ENCODE measurements at places on chromosomes 16 and 17. TPM values are rescaled to one million over a fixed set of nuclear protein-coding genes. Genes with fewer than 3 reads are reported as not detected.

DNA sequence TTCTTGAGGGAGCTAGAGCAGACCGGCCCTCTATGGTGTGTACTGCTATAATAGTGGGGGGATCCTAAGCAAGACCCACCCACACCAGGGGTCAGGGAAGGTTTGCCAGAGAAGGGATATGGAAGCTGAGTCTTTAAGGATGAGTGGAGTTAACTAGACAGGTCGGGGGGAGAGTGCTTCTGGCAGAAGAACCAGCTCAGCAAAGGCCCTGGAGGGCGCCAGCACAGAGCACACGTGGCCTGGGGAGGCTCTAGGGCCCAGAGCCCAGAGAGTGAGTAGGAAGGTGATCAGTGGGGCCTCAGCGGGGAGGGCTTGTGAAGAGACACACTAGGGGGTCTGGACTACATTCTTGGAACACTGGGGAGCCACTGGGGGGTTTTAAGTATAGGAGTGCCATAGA lies 21.1 kb downstream of the NGFR start:
- no peaks in the 10 kb centered on the region for H3K27me3 ChIP-seq
- no peaks in the 10 kb centered on the region for H3K36me3 ChIP-seq
- H3K4me1 ChIP-seq, result peaks cover 30% of the 10 kb centered on the region
- no peak for DNase-seq
- peak overlapping the region; percentile 89 for H3K27ac ChIP-seq

DNA sequence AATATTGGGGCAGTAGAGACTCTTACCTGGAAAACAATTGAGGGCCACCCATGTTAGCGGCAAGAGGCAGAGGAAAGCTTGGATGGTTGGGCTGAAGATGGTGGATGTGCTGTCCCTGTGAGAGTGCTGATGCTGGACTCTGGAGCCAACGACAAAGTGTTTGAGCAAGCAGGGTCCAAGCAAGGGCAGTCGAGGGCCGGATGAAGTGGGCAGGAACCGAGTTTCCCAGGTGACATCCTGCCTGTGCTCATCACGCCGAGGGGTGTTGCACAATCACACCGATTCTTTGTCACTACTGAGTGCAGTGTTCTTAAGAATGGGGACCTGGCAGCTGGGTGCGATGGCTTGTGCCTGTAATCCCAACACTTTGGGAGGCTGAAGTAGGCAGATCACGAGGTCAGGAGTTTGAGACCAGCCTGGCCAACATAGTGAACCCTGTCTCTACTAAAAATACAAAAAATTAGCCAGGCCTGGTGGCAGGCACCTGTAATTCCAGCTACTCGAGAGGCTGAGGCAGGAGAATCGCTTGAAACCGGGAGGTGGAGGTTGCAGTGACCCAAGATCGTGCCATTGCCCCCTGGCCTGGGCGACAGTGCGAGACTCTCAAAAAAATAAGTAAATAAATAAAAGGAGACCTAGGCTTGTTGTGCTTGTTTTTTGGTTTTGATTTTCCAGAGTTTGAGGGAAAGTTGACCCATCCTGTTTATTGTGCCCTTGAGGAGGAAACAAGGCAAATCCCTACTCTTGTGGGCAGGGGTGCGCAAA lies 6.1 kb downstream of the PYCARD start:
- no peak overlapping the region for H3K27ac ChIP-seq
- peaks cover 40% of the 10 kb centered on the region for H3K36me3 ChIP-seq
- peaks cover 7% of the 10 kb centered on the region for H3K4me1 ChIP-seq
- no peak overlapping the region for H3K4me3 ChIP-seq
- no peak for DNase-seq
- H3K27me3 ChIP-seq, result no peaks in the 10 kb centered on the region

- H3K4me1 ChIP-seq, result peaks cover 16% of the 10 kb centered on the region
- no peaks in the 10 kb centered on the region for H3K27me3 ChIP-seq
- no peak for DNase-seq
- no peak overlapping the region for H3K27ac ChIP-seq
- no peaks in the 10 kb centered on the region for H3K36me3 ChIP-seq
- H3K4me3 ChIP-seq, result no peak overlapping the region
These were observed 197.8 kb upstream of the CHMP6 start for GRCh38 chr17:80793851-80794267.

- H3K4me1 ChIP-seq, result peaks cover 22% of the 10 kb centered on the region
- DNase-seq, result no peak
- H3K27me3 ChIP-seq, result no peaks in the 10 kb centered on the region
These were observed 2.5 kb downstream of the LGALS9 start for GRCh38 chr17:27633312-27634025.

DNA sequence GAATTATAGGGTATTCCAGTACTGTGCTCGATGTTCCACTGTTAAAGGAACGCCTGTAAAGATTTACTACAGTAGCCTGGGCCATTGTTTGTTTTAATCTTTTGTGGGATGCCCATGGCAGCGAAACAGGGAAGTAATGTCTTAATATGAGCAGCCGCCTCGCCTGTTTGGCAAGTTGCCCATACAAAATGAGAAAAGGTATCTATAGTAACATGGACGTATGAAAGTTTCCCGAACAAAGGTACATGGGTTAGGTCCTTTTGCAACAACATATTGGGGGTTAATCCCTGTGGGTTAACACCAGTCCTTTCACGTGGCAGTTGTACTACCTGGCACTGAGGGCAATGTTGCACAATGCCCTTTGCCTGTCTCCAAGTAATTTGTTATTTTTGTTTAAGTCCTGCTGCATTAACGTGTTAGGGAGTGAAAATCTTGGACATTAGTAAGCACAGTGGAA lies 21.1 kb upstream of the TMC5 start:
- no peak overlapping the region for H3K27ac ChIP-seq
- no peak overlapping the region for H3K4me3 ChIP-seq
- no peaks in the 10 kb centered on the region for H3K36me3 ChIP-seq
- DNase-seq, result no peak

GRCh38 chr16:57803134-57803990 lies 1.1 kb upstream of the KIFC3 start:
- H3K27me3 ChIP-seq, result no peaks in the 10 kb centered on the region
- H3K36me3 ChIP-seq, result no peaks in the 10 kb centered on the region
- peaks cover 54% of the 10 kb centered on the region for H3K4me1 ChIP-seq
- no peak overlapping the region for H3K4me3 ChIP-seq

- no peaks in the 10 kb centered on the region for H3K36me3 ChIP-seq
- H3K27ac ChIP-seq, result no peak overlapping the region
- no peaks in the 10 kb centered on the region for H3K4me1 ChIP-seq
- H3K4me3 ChIP-seq, result no peak overlapping the region
These were observed 2336.1 kb downstream of the TP53TG3F start for GRCh38 chr16:35795361-35796029.

DNA sequence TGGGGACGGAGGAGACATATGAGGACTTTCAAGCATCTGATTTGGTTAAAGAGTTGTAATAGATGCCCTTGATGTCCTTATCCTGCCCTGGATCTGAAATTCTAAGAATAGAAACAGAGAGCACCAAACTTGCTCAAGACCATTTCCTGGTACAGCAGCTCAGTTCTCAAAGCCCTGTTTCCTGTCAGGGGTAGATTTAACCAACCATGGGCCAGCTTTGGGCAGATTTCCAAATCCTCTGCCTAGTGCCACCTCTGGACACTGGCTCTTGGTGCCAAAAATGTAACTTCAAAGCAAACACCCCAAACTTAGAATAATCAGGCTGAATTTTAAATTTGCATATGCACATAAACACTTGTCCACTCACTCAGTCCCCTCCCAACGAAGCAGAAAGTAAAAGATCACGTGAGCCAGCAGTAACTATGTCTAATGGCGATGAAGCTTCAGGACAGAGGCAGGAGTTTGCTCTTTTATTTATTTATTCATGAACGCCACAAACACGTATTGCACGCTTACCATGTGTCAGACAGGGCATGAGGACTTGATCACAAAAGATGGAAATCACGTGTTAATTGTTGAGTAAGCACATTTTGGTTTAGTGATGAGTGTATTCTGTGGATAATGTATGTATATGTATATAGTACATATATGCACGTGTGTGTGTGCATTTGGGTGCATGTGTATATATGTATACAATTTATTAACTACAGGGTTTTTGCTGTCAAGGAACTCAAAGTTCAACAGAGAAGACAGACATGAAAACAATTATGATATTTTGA lies 23.1 kb upstream of the SDK2 start:
- no peak for DNase-seq
- no peaks in the 10 kb centered on the region for H3K4me1 ChIP-seq
- H3K36me3 ChIP-seq, result no peaks in the 10 kb centered on the region
- H3K4me3 ChIP-seq, result no peak overlapping the region
- H3K27me3 ChIP-seq, result no peaks in the 10 kb centered on the region

DNA sequence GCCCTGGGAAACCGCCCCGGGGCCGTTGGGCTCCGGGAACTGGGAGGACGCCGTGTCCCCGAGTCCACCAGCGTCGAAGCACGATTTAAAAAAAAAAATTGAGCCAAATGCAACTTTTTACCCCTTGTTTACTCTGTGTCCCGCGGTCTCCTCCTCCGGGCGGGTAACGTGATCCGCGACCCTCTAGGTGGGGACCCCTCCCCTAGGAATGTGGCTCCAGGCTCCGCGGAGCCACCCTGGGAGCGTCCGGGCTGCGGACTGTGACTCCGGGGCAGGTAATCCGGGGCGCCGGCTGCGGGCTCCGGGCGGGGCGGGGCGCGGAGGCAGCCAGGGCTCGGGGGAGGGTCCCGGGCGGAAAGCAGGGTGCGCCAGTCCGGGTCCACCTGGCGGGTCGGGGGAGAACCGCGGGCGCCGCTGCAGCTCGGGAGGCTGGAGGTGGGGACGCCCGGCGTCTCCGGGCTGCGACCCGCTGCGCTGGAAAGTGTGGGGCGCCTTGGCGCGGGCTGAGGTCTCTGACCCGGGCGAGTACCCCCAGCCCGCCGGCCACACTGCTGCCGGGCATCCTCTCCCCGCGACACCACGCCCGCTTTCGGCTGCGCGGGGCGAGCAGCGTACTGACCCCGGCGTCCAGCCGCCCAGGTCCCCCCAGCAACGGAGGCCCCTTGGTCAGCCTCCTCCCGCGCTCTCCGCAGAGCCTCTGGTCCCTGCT lies 852 bp upstream of the HELZ start:
- H3K27me3 ChIP-seq, result no peaks in the 10 kb centered on the region
- H3K4me1 ChIP-seq, result peaks cover 2% of the 10 kb centered on the region
- H3K36me3 ChIP-seq, result no peaks in the 10 kb centered on the region
- H3K27ac ChIP-seq, result peak overlapping the region; percentile 56
- H3K4me3 ChIP-seq, result peak overlapping the region; percentile 98

DNA sequence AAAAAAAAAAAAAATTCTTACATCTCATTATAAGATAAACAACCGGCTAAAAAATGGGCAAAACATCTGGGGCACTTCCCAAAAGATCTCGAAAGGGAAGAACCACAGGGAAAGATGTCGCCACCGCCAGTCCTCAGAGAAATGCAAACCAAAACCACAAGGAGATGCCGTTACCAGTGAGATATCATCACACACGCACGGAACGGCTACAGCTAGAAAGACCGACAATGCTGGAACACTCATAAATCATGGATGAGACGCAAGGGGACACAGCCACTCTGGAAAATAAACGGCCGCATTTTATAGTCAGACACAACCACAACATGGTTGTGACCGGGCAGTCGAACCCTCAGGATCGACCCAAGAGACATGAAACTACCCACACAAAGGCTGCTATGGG lies 24.5 kb downstream of the WDR45B start:
- no peak overlapping the region for H3K4me3 ChIP-seq
- no peaks in the 10 kb centered on the region for H3K27me3 ChIP-seq

DNA sequence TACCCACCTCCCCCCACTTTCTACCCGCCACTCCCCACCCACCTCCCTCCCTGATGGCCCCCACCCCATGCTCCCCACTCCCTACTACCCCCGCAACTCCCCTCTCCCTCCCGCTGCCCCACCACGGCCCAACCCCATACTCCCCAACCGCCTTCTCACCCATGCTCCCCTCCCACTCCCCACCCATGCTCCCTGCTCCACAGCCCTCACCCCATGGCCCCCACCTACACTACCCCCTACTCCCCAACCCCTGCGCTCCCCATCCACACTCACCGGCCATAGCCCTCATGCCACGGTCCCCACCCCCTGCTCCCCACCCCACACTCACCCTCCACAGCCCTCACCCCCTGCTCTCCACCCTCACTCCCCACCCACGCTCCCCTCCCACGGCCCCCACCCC lies 13.9 kb downstream of the COTL1 start:
- DNase-seq, result no peak
- H3K27ac ChIP-seq, result no peak overlapping the region
- no peak overlapping the region for H3K4me3 ChIP-seq
- no peaks in the 10 kb centered on the region for H3K36me3 ChIP-seq
- no peaks in the 10 kb centered on the region for H3K27me3 ChIP-seq

DNA sequence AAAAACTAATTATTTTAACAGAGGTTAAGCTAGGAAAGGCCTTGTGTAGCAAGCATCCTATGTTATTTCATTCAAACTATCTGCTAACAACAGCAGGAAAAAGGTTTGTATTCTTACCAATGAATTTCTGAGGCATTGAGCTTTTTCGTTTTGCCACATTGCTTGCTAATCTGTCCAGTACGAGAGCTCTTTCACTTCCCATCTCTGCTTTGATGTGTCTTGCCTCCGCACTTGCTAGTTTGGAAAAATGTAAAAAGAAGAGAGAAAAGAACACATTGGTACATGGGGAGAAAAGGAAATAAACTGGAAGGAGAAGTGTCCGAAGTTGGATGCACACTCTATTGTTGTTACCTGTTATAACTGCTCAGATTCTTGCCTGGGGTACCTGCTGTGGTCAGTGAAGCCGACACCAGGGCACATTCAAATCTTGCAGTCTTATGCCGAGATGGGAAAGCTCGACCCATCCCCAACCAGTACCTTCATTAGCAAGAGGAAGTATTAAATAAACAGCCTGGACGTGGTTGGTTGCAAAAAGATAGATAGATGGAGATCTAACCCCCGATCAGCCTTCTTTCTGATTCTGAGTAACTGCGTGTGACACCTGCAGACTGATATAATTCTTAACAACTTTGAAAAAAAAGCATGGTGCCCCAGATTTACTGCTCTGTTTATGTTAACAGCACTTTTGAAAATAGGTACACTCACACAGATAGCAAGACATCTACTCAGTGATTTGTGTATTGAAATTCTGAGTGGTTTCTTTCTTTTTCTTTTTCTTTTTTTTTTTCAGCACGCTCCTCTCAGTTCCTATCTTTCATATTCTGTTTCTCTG lies 40.0 kb downstream of the GRB7 start:
- H3K36me3 ChIP-seq, result no peaks in the 10 kb centered on the region
- H3K4me1 ChIP-seq, result peaks cover 4% of the 10 kb centered on the region
- no peak overlapping the region for H3K4me3 ChIP-seq
- no peak overlapping the region for H3K27ac ChIP-seq
- no peak for DNase-seq

Gene OR2C1
- not detected for total RNA-seq

Gene PRR11
- not detected for total RNA-seq

Gene KRTAP2-2
- total RNA-seq, result not detected

Gene ZPBP2
- not detected for total RNA-seq

Gene CYGB
- 8.3 TPM for total RNA-seq

Gene CDK5R1
- total RNA-seq, result 1.1 TPM

Gene ACSM5
- total RNA-seq, result 0.78 TPM

Gene CCL15
- not detected for total RNA-seq
